AG10803 (cell line): ENCODE measurements at places on chromosomes 1 and 21.

GRCh38 chr1:5768014-5768413 is 224.2 kb downstream of the NPHP4 start:
- DNase-seq: no peak

GRCh38 chr1:185213091-185213490 is 56.1 kb downstream of the SWT1 start:
- peak; percentile 43 for DNase-seq

GRCh38 chr1:198444792-198445191 is 95.7 kb downstream of the ATP6V1G3 start:
- peak; percentile 81 for DNase-seq

- no peak for DNase-seq
Observed at GRCh38 chr1:11725616-11726015, 10.3 kb upstream of the AGTRAP start.

GRCh38 chr21:28132713-28133112 is 860.0 kb downstream of the LTN1 start:
- DNase-seq: peak; percentile 45

GRCh38 chr1:161727256-161727924 is 6.0 kb downstream of the FCRLB start:
- peak; percentile 93 for DNase-seq

- DNase-seq: no peak
Observed at GRCh38 chr1:11414926-11415538, 63.9 kb upstream of the DISP3 start.

- DNase-seq: peak; percentile 8
Observed at GRCh38 chr1:177567393-177567792, 396.6 kb downstream of the BRINP2 start.

- DNase-seq: peak; percentile 42
Observed at GRCh38 chr1:21254335-21254951, 35.8 kb downstream of the ECE1 start.

DNA sequence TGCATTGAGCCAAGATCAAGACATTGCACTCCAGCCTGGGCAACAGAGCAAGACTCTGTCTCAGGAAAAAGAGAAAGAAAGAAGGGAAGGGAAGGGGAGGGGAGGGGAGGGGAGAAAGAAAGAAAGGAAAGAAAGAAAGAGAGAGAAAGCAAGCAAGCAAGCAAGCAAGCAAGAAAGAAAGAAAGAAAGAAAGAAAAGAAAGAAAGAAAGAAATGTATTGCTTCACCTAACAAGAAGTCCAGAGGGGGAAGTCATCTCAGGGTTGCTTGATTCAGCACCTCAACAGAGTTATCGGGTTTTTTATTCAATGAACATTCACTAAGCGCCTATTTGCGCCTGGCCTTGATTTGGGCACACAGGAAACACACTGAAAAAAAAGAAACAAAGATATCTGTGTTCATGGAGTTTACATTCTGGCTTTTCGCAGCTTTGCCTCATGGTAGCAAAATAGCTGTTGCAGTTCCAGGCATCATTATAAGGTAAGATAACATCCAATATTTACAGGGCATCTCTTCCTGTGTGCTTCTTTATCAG is 8.2 kb upstream of the RCSD1 start:
- DNase-seq: no peak

GRCh38 chr1:205852969-205853368 is 3.0 kb upstream of the PM20D1 start:
- no peak for DNase-seq

- no peak for DNase-seq
Observed at GRCh38 chr1:72650843-72651435, 368.6 kb upstream of the NEGR1 start.

GRCh38 chr1:27912429-27912828 is 22.4 kb upstream of the SMPDL3B start:
- no peak for DNase-seq

DNA sequence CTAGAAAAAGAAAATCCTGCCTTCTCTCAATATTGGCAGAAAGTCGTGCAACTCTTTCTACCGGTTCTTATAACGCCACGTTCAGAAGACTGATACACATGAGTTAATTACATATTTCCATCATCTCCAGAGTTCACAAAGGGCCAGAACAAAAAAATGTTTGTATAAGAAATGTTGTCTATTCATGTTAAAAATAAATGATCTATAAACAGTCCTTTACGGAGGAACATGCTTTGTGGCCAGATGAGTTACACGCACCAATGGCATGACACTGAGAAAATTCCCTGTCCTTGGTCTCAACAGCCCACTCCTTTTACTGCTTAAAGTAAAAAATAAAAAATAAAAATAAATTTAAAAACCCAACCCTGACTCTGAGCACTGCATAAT is 29.5 kb downstream of the C2CD2 start:
- peak; percentile 33 for DNase-seq

DNA sequence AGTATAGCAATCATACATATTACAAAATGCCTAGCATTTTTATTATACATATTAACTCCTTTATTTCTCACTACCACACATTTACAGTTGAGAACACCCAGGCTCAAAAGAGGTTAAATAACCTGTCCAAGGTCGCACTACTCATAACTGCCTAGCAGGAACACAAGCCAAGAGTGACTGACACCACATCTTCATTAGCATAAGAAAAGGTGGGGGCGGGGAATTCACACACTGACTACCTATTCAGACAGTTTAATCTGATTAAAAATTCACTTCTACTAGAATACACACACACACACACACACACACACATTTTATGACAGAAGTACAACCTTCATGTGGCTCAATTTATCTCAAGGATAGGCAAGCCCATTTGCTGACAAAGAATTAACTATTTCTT is 77.8 kb upstream of the CACHD1 start:
- no peak for DNase-seq

- peak; percentile 52 for DNase-seq
Observed at GRCh38 chr1:119862276-119862675, 34.0 kb downstream of the ADAM30 start.

GRCh38 chr21:26170471-26171257 is at the start of gene APP:
Gene APP (minus strand): TSS chr21:26170770. CDS start chr21:26170620, 150 bp downstream.
- peak; percentile 73 for DNase-seq

- no peak for DNase-seq
Observed at GRCh38 chr21:32083197-32083596, 195.7 kb downstream of the MIS18A start.

GRCh38 chr1:57162607-57163261 is 196.9 kb upstream of the C8B start:
- DNase-seq: peak; percentile 14

DNA sequence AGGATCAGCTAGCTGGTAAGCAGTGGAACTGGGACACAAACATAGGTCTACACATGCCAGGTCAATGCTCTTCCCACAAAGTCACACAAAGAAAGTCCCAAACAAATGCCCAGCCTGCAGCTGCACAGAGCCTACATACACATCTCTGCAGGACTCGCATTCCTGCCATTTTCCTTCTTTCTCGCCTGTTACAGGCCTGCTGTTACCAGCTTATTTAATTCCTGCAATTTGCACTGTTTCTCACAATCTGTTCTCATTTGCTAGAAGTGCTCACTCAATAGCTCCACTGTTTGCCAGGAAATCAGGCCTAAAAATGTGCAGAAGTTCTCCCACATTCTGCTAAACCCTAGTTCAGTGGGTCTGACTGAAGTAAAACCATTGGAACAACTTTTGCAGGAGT is 362.6 kb upstream of the C1orf87 start:
- no peak for DNase-seq

DNA sequence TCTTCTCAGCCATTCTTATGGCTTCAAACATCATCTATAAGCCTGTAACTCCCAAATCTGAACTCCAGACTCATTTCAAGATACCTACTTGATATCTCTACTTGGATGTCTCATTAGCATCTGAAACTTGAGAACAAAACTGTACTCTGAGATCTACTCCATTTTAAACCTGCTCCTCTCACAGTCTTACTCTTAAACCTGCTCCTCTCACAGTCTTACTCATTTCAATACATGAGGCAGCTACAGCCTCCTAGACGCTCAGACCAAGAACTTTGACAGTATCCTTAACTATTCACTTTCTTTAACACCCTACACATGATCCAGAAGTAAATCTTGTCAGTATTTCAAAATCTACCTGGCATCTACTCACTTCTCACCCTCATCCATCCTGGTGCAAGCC is 54.3 kb downstream of the NBPF6 start:
- no peak for DNase-seq

DNA sequence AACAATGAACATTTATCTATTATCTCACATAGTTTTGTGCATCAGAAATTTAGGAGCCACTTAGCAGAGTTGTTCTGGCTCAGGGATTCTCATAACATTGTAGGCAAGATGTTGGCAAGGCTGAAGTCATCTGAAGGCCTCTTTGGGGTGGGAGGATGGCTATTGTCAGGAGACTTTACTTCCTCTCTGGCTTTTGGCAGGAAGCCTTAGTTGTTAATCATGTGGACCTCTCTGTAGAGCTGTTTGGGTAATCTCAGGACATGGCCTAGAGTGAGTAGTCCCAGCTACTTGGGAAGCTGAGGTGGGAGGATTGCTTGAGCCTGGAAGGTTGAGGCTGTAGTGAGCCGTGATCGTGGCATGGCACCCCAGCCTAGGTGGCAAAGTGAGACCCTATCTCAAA is 40.2 kb downstream of the RASAL2 start:
- peak; percentile 85 for DNase-seq

GRCh38 chr21:39060485-39061083 is 122.7 kb downstream of the PSMG1 start:
- no peak for DNase-seq

DNA sequence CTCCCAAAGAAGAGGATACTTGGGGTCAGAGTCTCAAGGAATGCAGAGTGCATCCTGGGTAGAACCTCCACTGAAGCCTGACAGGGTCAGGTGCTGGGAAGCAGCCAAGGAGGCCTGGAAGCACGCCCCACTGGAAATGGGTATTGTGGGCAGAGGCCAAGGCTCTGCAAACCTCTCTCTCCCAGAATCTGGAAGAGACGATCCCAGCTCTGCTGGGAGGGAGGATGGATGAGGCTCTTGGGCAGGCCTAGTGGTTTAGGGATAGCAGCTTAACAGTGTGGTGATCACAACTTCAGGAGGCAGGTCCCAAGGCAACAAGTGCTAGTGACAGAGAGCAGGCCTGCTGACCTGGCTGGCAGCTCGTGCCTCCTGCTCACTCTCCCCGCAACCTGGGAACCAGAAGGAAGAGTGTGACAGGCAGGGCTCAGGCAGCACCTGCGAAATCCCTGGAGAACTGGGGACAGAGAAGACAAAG is 641.0 kb downstream of the PLPP3 start:
- no peak for DNase-seq

- DNase-seq: no peak
Observed at GRCh38 chr1:158509471-158510156, 37.6 kb downstream of the OR10R2 start.

DNA sequence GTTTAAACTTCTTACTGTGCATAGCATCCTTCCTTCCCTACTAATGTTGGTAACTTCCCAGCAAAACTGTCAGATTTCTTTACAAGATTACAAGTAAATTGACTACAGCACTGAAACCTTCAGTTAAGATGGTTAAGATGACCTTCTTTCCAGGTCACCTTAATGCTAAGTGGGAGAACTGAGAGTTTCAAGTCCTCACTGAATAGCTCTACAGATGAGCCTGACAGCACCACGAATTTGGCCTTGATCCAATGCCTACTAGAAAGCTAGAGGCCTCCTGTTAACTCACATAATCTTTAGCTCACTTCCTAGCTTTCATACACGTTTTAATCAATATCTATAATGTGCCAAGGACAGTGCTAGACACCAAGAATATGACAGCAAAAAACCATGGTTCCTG is 276.0 kb upstream of the PLD5 start:
- no peak for DNase-seq

DNA sequence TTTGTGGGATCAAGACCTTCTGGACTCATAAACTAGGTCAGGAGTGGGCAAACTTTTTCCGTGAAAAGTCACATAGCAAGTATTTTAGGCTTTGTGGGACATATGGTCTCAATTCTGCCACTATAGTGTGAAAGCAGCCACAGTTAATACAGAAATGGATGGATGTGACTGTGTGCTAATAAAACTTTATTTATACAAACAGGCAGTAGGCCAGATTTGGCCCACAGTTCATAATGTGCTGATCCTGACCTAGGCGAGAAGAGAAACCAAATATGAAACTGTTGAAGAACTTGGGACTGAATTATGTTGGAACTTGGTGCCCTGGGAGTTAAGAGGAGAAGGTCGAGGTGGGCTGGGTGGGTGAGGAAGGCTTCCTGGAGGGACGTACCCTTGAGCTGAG is 17.1 kb downstream of the PADI3 start:
- DNase-seq: no peak

DNA sequence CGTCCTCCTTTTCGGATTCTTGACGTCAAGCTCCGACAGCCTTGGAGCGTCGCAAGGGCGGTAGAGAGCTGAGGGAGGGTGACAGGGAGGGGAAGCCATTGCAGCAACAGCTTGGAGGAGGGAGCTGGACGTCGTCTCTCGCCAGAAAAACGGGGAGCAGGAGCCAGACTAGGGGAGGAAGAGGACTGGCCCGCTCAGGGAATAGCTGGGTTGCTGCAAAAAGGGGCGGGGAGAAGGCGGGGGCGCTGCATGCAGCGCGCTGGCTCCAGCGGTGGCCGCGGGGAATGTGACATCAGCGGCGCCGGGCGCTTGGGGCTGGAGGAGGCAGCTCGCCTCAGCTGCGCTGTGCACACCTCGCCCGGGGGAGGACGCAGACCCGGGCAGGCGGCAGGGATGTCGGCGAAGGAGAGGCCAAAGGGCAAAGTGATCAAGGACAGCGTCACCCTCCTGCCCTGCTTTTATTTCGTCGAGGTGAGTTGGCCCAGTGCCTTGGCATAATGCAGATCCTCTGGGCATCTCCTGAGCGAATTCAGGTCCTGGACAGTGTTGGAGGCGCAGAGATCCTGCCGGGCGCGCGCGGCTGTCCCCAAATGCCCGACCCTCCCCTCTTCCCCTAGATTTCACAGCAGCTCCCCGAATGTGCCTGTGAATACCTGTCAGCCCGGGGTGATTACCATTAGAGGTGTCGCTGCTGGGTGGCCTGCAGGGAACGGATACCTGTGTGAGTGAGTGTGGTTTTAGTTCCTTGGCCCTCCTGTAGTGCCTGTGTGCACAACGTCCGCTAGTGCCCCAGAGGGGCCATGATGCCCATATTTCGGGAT is at the start of gene PLPPR4:
TSS of gene PLPPR4 (plus strand) at position 292 of the 821 bp plus-strand sequence. CDS start at position 394, 102 bp downstream.
- DNase-seq: peak; percentile 49

DNA sequence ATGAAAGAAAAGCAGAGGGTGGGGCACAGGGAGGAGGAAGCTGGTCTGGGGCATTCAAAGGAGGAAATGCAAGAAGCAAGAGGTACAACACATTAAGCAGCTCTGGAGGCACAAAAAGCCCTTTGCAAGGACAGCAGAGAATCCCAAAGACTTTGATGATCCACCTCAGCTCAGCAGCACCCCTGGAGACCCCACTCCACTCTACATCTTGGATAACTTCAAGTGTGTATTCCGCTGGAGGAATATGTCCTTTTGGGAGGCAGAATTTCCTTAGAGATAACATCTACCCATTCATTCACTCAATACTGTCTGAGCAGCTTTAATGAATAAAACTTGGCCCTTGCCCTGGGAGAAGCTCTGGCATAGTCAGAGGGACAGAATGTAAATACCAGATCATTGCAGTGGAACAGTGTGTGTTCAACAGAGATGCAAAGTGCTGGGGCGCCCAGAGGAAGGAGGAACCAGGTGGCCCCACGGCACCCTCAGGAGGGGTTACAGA is 599.7 kb downstream of the KIF26B start:
- DNase-seq: no peak
